Femur (tissue), 1 donor: ENCODE measurements at places on chromosomes 5 and 9.

GRCh38 chr9:79255651-79256260, 316.0 kb upstream of the TLE4 start:
- no peak for DNase-seq

DNA sequence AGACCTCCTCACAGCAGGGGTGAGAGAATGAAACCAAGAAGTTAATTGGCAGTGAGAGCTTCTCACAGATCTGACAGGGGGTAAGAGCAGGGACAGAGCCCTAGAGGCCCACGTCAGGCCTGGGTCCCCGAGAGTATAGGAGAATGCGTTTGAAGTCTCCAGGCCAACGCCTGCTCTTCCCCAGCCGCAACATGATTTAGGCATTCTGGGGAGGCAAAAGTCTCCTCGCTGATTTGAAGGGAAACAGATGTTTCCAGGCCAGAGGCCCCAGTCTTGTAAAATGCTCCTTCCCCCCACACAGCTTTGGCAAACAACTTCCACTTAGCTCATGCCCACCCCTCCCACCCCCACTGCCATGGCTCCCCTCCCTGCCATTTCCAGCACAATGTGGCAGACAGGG, 239.2 kb upstream of the TRIM32 start:
- DNase-seq: peak; percentile 26

GRCh38 chr9:133133681-133134387, 12.8 kb upstream of the RALGDS start:
- DNase-seq: peak; percentile 93

DNA sequence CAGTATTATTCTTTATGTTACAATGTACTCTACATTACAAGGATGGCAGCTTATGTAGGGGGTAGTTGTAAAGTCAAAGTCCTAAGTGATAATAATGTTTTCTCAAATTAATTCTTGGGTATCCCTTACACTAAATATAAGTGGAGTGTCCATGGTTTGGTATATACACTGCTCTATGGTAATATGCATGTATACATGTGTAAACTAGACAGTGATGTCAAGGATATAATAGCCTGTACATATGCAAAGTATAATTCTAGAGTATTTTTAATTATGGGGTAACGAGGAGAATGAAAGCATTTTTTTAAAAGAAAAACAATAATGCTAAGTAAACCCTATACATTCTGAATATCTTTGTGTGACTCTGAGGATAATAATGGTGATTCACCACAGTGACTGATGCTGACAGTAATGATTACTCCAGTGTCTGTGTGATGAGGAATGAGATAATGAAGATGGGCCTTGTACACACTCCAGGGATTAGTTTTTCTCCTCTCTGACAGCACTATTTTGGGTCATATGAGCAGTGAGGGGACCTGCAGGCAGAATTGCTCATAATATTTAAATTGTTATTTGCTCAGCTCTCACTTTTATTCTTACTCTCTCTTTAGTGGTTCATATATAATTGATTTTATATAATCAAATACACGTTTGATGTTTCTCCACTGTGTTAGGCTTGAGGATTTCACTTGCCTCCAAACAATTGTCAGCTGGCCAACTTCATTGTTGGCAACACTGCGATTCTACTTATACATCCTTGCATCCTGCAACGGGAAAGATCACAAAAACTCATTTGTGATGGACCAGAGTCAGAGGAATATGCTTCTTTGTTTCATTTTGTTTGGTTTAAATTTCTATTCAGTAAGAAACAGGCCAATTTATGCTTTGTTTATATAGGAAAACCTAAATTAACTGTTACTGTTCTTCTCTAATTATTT, 88.2 kb downstream of the NREP start:
- DNase-seq: no peak

GRCh38 chr5:43008363-43009153, 31.6 kb downstream of the ANXA2R start:
- DNase-seq: peak; percentile 89
